Mesenchymal stem cell (in vitro differentiated cells and primary cell): ENCODE measurements at places on chromosomes 6 and 20.
A peak's percentile ranks its signal among the peaks of the same experiment; 100 is the strongest.

GRCh38 chr20:6993511-6993910, 226.0 kb downstream of the BMP2 start:
- no peaks in the 10 kb centered on the region for H3K36me3 ChIP-seq
- no peaks in the 10 kb centered on the region for H3K27me3 ChIP-seq
- peaks cover 1% of the 10 kb centered on the region for H3K4me1 ChIP-seq
- H3K27ac ChIP-seq: no peak overlapping the region
- H3K4me3 ChIP-seq: no peak overlapping the region

DNA sequence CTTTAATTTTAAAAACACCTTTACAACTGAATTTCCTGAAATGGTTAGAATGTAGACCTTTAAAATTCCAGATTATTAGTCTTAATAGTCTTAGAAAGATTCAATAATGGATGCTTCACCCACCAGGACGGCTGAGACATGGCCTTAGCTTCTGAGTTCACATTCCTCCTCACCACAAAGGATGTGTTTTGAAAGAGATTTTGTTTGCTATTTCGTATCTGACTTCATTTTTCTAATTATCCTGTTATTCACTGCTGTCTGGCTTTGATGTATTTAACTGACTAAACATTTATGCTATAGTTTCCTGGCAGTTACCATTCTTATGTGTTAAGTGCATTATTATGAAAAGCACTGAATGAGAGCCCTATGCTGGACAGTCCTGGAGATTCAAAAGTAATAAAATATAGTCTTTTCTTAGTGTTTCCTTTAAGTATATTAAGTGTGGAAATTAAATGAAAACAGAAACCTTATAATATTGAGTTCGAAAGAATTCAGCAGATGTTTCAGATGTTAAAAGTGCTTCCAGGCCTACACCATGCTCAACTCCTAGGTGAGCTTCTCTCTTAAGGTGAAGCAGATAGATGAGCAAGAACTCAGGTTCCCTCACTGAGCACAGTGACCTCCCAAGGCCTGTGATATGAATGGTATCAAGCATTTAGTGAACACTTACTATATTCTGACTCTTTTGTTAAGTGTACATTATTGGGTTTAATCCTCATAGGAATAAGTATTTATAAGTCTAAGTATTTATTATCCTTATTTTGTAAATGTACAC, 40.3 kb downstream of the MAP3K4 start:
- peak overlapping the region; percentile 57 for H3K27ac ChIP-seq
- no peaks in the 10 kb centered on the region for H3K36me3 ChIP-seq
- H3K27me3 ChIP-seq: no peaks in the 10 kb centered on the region
- H3K4me3 ChIP-seq: no peak overlapping the region
- H3K4me1 ChIP-seq: peaks cover 5% of the 10 kb centered on the region

DNA sequence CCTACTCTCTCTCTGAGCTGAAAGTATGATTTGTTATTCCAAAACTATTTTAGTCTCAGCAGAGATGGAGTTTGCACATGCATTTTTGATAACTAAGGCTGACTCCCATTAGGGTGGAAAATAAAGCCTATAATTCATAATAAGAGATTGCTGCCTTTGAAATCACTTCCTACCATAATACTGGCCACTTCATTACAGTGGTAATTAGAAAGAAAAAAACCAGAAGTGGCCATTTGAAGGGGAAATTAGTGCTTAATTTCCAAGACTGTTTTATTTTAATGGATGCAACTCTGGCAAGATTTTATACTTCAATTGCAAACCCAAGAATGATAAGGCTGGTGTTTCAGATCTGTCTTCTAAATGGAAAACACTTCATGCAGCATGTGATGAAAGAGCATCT, 43.4 kb downstream of the SLC35B3 start:
- no peaks in the 10 kb centered on the region for H3K27me3 ChIP-seq
- no peak overlapping the region for H3K4me3 ChIP-seq
- no peaks in the 10 kb centered on the region for H3K36me3 ChIP-seq
- no peak overlapping the region for H3K27ac ChIP-seq
- DNase-seq: no peak
- no peaks in the 10 kb centered on the region for H3K4me1 ChIP-seq

DNA sequence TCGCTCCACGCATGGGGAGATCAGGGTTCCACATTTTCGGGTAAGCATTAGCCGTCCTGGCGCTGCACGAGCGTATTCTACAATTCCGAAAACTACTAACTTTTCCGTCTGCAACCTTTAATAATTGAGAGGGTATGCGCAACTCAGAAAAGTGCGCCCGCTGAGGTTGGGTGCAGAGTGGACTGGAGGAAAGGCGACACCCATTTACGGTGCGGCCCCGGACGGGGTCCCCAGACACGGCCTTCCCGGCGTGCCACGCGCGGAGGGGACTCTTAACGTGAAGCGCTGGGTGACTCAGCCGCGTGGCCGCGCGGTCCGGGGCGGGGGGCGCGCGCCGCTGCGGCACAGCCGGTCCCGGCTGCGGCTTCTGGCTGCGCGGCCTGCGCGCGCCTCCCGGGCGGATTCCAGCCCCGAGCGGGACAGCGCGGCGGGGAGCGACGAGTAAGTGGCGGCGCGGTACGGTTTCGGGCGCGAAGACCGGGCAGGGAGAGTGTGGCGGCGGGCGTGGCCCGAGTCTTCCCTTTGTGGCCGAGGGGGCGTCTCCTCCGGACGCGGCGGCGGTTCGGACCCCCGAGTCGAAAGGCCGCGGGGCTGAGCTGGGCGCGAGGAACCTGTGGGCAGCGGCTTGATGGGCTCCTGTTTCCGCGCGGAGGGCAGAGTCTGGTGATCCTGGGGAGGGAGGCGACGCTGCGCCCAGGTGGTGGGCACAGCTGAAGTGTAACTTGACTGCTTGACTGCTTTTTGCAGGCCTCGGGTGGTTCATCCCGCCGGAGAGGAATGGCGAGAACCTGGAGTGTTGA, at the start of the genes KCTD20 and PXT1:
TSS of gene KCTD20 (plus strand) at position 330 of the 800 bp plus-strand sequence. CDS start 27,098 bp downstream, outside the sequence.
TSS of gene PXT1 (minus strand) at position 184 of the 800 bp plus-strand sequence. CDS start 16,772 bp downstream, outside the sequence.
- peaks cover 3% of the 10 kb centered on the region for H3K4me1 ChIP-seq
- peak; percentile 88 for DNase-seq
- peak within 1 kb of the TSS; percentile 93 for H3K27ac ChIP-seq
- peak within 1 kb of the TSS; percentile 98 for H3K4me3 ChIP-seq

- DNase-seq: no peak
- no peaks in the 10 kb centered on the region for H3K36me3 ChIP-seq
- no peak overlapping the region for H3K4me3 ChIP-seq
- no peaks in the 10 kb centered on the region for H3K4me1 ChIP-seq
These were observed 11.6 kb downstream of the C6orf163 start for GRCh38 chr6:87356181-87356580.

- no peaks in the 10 kb centered on the region for H3K27me3 ChIP-seq
- peaks cover 10% of the 10 kb centered on the region for H3K36me3 ChIP-seq
- peak overlapping the region; percentile 22 for H3K27ac ChIP-seq
- H3K4me1 ChIP-seq: peaks cover 41% of the 10 kb centered on the region
These were observed 92.5 kb downstream of the TCP11 start for GRCh38 chr6:35048631-35049083.

DNA sequence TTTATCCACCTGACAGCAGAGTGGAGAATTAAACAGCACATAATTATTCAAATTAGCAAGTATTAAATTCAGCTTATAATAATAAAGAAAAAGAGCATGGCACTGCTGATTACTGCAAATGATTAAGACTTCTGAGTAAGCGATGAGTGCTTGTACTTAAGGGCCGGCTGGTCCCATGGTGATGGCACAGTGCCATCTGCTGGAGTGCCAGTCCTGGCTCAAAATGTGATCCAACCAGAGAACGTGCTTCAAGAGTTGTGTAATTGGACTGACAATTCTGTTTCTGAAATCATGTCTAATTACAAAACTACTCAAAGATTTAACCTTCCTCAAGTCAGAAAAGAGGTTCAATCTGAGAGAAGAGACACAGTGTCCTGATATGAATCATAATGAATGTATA, 181.6 kb upstream of the RGS17 start:
- DNase-seq: peak; percentile 67
- no peak overlapping the region for H3K4me3 ChIP-seq
- no peaks in the 10 kb centered on the region for H3K36me3 ChIP-seq
- H3K27ac ChIP-seq: no peak overlapping the region
- H3K27me3 ChIP-seq: no peaks in the 10 kb centered on the region
- H3K4me1 ChIP-seq: no peaks in the 10 kb centered on the region

DNA sequence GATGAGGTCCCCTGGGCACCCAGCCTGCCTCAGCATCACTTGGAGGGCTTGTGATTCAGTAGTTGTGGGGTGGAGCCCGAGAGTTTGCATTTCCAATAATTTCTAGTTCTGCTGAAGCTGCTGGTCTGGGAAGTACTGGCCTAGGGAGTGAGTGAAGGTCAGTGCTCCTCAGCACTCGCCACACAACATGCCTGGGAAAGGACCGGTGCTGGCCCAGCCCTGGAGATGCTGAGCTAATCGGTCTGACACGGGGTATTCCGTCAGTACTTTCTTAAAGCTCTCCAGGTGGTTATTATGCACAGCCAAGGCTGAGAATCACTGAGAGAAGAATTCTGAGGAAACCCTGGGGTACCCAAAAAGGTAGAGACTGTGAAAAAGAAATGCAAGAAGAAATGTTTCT, 228.2 kb downstream of the TMEM242 start:
- DNase-seq: no peak
- no peak overlapping the region for H3K4me3 ChIP-seq
- peaks cover 16% of the 10 kb centered on the region for H3K4me1 ChIP-seq
- H3K27me3 ChIP-seq: no peaks in the 10 kb centered on the region
- peaks cover 16% of the 10 kb centered on the region for H3K36me3 ChIP-seq
- H3K27ac ChIP-seq: no peak overlapping the region
